NCI-H524 (cell line): ENCODE measurements at places on chromosomes 13 and 19.

DNA sequence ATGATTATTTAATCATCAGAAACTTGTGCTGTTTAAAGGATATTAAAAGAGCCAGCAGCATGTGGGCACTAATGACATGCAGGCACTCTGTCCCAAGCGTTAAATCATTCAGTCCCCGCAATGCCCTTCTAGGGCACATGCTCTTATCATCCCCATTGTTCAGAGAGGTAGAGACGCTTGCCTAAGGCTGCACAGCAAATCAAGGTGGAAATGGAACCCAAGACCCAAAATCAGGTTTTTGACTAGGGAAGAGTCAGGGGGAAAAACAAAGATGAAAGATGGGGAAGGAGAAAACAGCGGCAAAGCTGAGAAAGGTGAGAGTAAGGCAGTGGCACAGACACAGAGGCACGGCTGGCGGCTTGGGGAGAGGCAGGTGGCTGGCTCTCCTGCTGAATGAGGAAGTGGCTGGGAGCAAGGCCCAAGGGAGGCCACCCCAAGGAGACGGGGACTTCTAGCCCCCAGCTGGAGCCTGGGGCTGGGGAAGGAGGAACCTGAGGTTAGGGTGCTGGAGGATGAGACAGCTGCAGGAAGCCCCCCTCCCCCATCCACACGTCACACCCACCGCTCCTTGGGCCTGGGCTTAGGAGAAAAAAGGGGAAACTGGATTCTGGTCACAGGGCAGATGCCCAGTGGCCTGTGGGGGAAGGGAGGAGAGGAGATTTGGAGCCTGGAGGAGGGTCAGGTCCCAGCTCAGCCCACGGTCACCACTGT is 1.0 kb upstream of the TYROBP start:
- DNase-seq, result no peak

DNA sequence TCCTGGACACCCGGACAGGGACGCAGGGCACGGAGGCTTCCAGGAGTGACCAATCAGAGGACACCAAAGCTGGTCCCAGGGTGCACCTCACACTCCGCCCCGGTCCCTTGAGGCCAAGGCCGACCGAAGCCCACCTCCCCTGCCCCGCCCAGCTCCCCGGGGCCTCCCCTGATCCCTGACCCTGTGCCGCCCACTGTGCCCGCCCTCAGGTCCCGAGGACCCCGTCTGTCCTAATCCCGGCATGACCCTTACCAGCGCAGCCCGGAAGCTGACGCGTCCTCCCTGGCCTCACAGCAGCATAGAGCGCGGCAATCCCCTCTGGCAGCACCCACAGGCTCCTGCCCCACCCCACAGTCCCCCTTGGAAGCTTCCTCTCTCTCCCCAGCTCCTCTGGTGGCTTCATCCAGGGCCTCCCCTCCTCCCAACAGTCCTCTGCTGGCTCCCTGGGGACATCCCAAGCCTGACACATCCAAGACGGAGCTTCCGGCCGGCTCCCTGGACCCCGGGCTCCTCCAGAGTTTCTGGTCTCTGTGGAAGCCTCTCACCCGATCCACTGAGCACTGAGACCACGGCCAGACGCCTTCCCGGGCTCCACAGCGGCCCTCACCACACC is 7.4 kb upstream of the CDC34 start:
- DNase-seq, result peak; percentile 45

- no peak for DNase-seq
Measured at GRCh38 chr13:113062691-113063090, 42.9 kb upstream of the F7 start.

GRCh38 chr19:1231729-1232637 is 5.8 kb downstream of the CBARP start:
- DNase-seq, result no peak

DNA sequence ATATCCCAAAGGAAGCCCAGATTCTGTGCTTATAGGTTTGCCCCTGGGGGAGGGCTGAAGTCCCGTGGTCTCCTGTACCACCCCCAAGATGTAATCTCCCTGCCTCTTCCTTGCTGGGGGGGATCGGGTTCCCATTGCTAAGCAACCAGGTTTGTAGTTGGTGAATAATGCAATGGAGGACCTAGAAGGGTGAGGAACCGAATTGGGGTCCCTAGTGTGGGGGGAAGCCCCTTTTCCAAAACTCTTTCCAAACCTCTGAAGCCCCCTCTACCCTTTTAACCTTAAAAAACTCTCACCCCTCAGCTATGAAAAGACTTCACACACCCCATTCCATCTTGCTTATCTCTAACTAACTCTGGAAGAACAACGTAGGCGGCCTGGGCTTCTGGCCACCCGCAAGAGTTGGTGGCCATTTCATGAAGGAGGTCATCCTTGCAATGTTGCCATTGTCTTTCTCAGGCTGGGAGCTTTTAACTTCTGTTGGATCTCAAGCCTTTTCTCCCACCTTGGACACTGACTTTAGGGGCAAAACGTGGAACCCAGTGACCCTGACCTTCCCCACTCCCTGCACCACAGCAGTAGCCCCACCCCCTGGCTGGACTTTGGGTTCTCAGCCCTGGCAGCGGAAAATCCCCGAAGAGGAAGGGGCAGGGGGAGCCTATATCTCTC is 661 bp downstream of the PALM3 start:
- no peak for DNase-seq

- no peak for DNase-seq
Measured at GRCh38 chr13:44780591-44781280, 204.6 kb upstream of the TSC22D1 start.

GRCh38 chr13:50626101-50626547 is 217.4 kb downstream of the DLEU7 start:
- no peak for DNase-seq

DNA sequence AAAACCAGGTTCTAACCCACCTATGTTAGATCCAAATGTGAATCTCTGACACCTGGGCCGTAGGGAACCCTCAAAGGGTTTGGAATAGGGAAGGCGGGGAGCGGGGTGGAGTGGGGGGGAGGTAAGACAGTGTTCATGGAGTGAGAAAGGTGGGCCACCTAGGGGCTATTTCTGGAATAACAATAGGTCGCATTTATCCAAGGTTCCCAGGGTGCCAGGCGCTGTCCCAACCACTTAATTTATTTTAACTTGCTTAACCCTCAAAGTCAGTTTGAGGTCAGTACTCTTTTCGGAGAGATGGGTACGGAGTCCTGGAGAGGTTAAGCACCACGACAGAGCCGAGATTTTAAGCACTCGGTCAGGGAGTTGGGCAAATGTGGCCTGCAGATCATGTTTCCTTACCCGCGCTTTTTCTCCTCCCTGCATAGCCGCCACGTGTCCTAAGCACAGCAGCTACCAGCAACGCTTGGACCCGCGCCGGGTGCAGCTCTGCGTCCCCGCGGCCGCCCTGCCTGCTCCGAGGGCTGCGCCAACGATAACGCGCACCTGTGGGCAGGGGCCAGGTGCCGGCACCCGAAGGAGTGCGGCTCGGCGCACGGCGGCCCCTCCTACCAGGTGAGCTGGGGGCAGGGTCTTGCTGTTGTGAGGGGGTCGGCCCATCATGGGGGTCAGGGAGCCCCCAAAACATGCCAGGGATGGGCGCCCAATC is 25.0 kb upstream of the FXYD3 start:
- peak; percentile 66 for DNase-seq

DNA sequence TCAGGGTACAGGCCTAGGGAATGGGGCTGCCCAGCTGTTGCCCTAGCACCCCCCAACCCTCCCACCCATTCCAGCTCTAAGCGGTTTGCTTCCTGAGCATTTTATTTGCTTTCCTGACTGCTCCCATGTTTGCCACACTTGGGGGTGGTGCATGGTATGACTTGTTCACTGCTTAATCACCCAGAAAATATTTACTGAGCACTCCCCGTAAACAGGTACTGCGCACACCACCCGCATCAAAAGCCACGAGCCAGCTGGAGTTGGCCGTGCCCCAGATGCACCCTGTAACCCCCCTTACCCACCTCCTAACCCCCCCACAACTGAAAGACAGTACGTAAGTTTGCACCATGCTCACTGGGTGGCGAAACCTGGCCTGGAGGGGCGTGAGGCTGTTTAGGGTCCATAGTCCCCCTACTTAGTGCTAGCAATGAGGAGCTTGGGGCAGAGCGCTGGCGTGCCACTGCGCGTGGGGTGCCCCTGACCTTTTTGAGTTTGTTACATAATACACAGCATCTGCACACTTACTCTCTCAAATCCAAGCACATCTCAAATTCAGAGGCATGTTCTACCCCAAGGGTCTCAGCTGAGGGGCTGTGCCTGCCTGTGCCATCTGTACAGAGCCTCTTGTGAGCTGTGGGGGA is 29.8 kb downstream of the DPF1 start:
- peak; percentile 99 for DNase-seq

DNA sequence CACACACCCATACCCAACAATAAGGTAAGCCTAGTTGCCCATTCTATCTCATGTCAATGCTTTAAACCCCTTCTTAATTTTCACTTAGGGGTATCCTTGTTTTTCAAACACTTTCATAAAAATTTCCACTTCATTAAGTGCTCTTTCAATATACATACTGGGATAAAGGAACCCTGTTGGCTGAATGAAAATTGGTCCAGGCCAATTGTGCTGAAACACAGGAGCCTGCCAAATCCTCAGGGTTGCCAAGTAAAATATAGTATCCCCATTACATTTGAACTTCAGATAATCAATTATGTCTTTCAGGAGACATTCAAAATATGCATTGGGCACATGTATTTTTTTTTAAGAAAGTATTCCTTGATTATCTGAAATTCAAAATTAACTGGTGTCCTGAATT is 1131.1 kb downstream of the SLITRK1 start:
- DNase-seq, result no peak

GRCh38 chr19:10346509-10346908 is 7.1 kb upstream of the ICAM3 start:
- no peak for DNase-seq

- no peak for DNase-seq
Measured at GRCh38 chr19:11663181-11663591, 65.9 kb downstream of the ZNF627 start.

- no peak for DNase-seq
Measured at GRCh38 chr19:11539495-11540365, 1.1 kb downstream of the CNN1 start.

GRCh38 chr13:26411206-26411605 is 146.3 kb upstream of the WASF3 start:
- DNase-seq, result no peak

GRCh38 chr19:5637971-5638370 is 15.1 kb downstream of the SAFB start:
- DNase-seq, result no peak

DNA sequence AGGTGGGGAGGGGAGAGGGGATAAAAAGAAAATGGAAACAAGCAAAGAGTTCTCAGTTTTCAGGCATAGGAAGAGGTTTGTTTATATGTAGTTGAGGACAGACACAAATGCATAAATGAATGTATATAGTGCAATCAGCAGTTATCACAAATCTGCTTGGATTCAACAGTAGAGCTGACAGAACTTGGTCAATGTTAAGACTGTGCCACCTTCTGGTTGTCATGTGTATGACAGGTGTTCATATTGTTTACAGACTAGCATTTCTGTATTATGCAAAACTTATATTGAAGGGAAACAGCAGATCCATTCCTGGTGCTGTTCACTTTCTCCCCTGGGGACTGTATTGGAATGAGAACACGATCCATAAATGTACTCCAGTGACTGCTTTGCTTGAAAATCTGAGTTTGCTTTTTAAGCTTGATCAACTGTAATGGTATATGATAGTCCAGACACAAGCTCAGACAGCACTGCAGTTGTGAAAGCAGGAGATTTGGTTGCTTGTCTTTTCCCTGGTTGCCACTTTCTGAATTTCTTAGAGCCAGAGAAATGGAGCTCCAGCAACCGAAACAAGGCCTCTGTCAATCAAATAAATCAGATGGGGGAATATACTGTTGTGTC is 319.5 kb upstream of the OBI1 start:
- peak; percentile 58 for DNase-seq

DNA sequence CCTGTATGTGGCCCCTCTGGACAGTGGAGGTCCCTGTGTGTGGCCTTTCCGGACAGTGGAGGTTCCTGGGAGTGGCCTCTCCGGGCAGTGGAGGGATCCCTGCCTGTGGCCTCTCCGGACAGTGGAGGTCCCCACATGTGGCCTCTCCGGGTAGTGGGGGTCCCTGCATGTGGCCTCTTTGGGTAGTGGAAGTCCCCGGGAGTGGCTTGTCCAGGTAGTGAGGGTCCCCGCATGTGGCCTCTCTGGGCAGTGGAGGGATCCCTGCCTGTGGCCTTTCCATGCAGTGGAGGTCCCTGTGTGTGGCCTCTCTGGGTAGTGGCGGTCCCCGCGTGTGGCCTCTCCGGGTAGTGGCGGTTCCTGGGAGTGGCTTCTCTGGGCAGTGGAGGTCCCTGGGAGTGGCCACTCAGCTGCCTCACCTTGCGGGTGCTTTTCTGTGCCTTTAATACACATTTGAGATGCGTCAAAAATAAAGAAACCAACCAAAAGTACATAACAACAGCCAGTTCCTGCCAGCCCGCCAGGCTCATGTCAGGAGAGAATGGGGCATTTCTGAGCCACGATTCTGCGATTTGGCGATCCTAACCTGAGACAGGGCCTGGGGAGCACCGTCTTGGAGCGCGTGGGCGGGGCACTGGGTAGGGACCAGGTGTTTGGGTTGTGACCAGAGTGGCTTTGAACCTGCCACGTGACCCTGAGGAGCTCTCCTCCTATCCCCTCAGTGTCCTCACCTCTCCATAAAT is 194.7 kb downstream of the ZNF536 start:
- no peak for DNase-seq

DNA sequence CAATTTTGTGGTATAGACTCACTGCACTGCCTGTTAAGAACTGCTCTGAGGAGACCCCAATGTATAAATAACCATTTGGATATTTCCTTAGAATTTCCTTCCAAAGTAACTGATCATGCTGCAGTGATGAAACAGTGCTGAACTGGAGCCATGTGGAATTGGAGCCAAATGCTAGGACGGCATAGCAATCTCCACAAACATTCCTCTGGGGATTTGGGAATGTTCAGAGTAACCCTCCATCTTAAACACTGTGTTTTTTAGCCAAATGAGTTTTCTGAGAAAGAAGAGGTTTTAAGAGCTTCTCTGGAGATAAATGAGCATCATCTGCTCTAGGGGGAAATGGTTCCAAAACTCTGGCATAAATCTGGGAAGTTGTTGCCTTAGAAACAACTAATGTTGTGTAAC is 98.2 kb downstream of the OLFM4 start:
- DNase-seq, result no peak

DNA sequence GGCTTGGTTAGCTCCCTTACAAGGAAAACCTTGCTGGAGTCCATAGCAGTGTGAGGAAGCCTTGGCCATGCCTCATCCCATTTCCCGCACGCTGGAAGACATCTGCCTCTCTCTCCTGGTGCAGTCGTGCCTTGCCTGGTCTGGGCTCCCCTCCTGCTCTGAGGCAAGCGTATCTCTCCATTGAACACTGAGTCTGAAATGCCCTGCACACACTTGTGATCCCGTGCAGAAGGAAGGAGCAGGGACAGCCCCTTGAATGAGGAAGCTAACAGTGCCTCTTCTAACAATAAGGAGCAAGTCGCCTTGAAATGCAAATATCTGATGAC is 407 bp upstream of the ZNF440 start:
- DNase-seq, result peak; percentile 70

DNA sequence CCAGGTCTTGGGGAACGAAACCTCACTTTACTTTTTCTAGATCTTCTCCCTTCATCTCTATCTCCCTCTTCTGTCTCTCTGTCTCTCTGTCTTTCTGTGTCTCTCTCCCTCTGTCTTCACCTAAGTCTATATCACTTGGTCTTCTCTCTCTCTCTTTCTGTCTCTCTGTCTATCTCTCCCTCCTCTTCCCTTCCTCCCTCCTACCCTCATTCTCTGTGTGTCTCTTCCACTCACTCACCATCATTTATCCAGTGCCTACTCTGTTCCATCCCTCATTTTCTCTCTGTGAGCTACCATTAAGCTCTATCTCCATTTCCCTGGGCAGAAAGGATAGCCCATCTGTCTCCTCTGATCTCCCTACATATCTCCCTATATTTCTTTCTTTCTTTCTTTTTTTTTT is 32.2 kb upstream of the FBL start:
- no peak for DNase-seq
